ENCODE measurements at places on chromosomes 6 and 20.

GRCh38 chr6:76381612-76382011 lies 309.1 kb upstream of the IMPG1 start:
- DNase-seq, result no peak

DNA sequence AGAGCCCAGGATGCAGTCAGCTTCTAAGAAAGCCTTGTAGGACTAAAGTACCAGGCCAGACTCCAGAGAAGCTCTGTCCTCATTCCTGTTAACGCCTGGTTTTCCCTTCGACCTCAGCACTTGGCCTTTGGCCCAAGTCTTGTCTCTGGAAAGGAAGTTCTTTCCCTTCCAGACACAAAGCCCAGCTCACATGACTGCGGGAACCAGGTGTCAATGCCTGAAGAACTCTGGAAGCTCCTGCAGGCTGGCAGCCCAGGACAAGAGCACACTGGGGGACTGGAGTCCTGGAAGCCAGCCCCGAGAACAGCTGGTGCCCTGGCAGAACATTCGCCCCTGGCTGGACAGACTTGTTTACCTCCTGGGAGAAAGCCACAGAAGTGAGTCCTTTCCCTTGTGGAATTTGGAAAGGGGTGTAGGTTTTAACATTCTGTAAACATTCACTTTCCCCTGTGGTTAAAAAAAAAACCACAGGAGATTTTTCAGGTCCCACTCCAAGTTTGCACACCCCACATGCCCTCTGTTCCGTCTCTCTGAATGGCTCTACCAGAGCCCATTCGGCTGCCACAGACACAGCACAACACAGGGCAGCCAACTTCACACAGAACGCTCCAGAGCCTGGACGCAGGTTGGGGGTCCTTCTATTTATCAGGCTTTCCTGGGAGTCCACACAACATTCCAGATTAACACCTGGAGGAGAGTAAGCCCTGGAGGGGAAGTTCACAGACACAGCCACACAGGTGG lies 18.1 kb downstream of the ACSS1 start:
- DNase-seq, result no peak

GRCh38 chr6:48048451-48049146 lies 62.4 kb downstream of the PTCHD4 start:
- no peak for DNase-seq

- DNase-seq, result no peak
These were observed 4.7 kb upstream of the SCUBE3 start for GRCh38 chr6:35209081-35209480.

GRCh38 chr20:50274570-50275430 lies 84.2 kb downstream of the CEBPB start:
- no peak for DNase-seq

GRCh38 chr20:8722277-8722928 lies 346.5 kb upstream of the PLCB4 start:
- no peak for DNase-seq

DNA sequence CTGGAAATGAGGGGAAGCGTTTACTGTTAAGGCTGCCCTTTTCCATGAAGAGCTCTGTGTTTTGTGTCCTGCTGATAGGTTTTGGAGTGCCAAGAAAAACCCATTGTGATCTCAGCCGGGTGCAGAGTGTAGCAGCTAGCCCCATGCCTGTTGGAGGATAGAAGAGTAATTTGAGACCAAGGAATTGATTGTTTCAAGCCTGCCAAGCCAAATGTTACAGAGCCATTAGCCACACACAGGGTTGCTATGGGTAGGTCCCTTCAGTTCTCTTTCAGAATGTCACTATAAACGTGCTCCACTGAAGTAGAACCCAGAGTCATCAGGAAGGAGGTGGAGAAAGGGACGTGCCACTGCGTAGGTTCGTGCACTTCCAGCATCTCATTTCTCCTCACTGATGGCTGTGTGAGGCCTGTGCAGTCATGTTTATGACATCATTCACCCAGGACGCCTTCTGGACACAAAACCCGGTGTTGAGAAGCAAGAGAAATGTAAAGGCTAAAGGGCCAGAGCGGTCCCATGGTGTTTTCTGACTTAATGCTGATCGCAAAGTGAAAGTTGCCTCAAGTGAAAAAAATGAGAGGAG lies 6.6 kb downstream of the GMPR start:
- no peak for DNase-seq

GRCh38 chr20:23156842-23157423 lies 70.8 kb upstream of the CD93 start:
- no peak for DNase-seq

GRCh38 chr20:433300-433975 lies 25.3 kb downstream of the RBCK1 start:
- DNase-seq, result peak; percentile 41

DNA sequence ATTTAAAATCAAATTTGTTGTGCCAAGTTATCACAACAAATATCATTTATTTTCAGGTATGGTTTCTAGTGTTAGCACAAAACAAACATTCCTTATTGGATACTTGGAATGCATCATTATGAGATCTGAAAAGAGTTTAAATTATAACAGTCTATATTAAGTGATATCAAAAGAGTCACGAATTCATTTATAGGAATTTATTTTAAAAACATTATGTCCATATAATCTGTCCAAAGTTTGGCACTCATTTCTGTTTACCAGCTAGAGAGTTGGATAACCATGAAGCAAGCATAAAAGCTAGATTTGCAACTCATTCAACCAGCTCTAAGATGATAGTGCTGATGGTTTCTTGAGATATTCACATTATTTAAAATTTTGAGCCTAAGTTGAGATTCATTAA lies 453.2 kb downstream of the DOK5 start:
- no peak for DNase-seq

DNA sequence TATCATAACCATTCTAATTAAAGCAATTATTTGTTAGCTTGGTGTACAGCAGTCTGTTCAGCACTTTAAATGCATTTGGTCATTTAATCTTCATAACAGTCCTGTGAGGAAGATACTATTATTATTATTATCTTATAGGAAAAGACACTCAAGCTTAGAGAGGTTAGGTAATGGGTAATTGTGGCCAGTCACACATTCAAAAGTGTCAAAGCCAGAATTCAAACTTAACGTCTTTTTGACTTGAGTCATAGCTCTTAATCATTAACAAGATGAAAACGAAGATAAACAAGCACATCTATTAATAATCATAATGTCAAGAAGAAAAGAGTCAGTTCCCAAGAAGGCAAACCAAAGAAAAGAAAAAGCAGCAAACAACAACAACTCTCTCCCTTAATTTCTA lies 251.0 kb downstream of the SYNE1 start:
- DNase-seq, result no peak

GRCh38 chr6:11963756-11964500 lies 48.2 kb upstream of the HIVEP1 start:
- DNase-seq, result no peak
